ENCODE measurements at places on chromosomes 5 and 9.

DNA sequence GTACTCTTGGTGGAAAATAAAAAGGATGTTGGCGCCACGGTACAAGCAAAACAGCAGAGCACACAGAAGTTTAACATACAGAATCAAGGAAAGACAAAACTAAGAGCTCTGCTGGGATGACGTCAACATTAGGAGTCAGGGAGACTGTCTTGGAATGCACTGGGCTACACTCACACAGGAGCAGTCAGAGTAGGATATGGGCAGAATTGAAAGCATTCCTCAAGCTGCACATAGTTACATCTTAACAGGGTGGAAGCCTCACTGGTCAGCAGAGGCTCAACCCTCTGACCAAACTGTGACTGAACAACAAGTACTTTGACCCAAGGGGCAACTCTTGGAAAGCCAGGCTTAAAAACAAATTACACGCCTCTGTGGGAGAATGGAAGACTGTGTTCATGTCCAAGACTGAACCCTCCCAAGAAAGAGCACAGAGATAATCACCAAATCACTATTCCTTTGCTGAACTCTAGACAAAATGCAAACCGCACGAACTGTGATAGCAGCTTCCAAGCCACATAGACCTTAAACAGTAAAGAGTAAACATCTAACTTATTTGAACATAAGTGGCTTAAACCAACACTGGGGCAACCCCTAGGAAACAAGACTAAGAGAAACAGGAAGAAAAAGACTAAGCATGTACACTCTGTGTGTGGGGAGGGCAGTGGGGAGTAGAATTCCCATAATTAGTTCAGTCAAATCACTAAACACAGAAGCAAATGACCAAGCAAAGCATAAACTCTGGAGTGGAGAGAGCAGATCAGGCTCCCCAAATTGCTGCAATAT is 772.7 kb downstream of the PRELID2 start:
- no peak for DNase-seq

GRCh38 chr5:133347039-133347438 is 265.3 kb downstream of the FSTL4 start:
- no peak for DNase-seq

- no peak for DNase-seq
These were observed 62.6 kb upstream of the IGFBPL1 start for GRCh38 chr9:38486837-38487236.

GRCh38 chr9:78685471-78685870 is 388.5 kb downstream of the PSAT1 start:
- no peak for DNase-seq

- no peak for DNase-seq
These were observed 265.2 kb upstream of the MSX2 start for GRCh38 chr5:174459071-174459702.

GRCh38 chr9:72581694-72582093 is 60.3 kb downstream of the TMC1 start:
- no peak for DNase-seq

GRCh38 chr9:76475686-76476085 is 16.7 kb downstream of the GCNT1 start:
- no peak for DNase-seq

DNA sequence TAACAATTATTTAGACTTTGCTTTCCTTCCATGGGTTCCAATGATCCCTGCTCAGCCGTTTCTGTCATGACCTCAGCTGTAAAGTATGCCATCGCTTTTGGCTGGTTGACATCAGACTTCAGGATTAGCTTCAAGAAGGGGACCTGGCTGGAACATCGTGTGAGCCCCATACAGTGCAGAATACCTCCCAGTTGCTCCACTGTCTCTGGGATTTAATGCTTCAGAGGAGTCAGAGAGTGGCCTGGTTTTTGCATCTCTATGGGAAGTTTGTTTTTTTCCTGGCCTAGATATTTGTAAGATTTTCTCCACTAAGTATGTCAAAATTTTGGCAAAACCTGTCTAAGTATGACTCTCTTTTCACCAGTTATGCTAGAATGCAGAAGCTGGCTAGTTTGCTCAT is 216.9 kb downstream of the GABBR2 start:
- DNase-seq = no peak

DNA sequence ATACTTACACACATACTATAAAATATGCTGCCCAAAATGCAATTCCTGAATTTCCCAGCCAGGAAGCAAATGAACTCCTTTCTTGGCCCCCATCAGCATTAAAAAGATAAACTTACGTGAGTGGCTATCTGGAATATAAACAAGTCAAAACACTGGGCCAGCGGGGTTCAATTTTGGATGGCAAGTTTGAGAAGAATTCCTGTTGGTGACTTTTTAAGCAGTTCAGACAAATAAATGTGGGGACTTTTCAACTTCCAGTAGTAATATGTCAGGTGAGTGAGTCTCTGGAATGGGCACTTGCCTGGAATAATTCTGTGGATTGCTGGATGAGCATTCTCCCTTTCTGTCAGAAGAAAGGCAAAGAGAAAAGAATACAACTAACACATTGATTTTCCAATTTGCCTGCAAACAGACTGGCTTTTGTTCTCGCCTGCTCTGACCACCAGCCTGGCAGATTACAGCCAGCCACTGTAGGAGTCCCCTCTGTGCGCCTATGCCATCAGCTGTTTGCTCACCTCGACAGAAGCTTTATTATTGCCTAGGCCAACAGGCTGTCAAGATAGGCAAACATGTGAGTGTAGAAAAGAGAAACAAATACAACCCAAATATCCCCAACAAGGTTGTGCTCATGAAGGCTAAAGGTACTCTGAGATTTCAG is 78.6 kb downstream of the MRPS27 start:
- DNase-seq = no peak

DNA sequence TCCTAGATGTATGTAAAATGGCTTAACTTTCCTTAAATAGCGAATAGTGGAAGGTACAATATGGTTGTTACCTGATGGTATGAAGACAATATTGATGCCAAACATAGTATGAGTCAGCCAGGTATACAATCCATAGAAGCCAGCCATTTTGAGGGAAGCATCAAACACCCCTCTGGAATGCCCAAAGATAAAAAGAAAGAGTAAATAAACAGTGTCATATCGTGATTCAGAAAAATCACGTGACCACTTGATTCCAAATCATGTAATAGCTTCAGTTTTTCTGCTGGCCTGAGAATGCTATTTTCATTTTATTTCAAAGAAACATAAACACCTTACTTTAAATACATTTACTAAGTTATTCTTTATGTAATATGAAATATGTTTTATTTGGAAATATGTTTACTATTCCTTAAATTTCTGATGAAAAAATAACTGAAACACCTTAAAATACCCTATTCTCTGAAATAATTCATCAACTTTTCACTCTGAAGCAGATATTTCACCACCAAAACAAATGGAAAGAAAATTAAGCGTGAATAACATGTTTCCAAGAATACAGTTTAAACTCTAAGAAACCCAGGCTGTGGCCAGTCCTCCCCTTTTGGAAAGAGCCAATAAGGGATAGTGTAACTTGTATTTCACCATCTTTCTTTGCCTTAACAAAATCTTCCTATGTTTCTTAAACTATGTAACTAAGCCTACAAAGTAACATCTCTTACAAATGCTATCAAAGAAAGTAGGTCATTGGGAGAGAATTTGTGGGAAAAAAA is 24.8 kb upstream of the CTNNAL1 start:
- no peak for DNase-seq

DNA sequence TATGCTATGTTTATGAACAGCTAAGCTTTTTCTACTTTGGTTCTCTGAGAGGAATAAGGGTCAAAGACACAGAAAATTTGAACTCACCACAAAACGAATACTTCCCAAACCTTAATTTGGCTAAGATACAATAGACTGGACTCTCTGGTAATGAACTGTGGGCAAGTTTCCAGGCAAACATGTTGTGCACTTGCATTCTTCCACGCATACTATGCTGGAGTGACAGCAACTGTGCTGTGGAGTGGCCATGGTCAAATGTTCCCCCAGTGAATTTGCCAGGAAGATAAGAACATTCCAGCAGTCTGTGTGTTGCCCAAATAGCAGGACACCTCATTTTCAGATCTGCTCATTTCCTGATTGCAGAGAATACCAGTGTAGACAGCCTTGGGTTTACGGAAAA is 275.3 kb upstream of the IL12B start:
- DNase-seq = no peak

DNA sequence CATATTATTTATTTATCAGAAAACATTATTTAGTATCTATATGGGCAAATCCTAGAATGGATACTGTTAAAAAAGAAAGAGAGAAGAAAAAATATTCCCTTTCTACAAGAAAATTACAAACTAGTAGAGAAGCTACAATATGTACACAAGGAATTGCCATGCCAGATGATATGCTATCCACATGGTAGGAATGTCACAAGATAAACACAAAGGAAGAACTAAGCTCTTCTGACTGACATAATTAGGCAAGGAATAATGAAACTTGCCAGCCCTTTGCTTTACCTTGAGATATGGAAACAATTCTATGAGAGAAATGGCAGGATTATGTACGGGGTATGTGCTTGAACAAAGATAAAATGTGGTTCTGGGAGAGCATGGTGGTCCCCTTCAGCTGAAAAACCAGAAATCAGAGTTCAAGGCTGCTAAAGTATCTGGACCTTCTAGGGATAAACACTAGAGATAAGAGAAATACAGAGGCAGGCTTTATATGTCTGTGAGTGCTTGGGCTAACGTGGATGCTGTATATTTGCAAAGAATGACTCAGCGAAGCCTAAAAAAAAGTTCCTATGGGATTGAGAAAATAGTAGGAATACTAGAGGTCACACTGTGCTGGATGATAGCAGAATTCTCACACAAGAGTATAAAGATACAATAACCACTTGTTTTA is 451.6 kb downstream of the TLE1 start:
- no peak for DNase-seq

DNA sequence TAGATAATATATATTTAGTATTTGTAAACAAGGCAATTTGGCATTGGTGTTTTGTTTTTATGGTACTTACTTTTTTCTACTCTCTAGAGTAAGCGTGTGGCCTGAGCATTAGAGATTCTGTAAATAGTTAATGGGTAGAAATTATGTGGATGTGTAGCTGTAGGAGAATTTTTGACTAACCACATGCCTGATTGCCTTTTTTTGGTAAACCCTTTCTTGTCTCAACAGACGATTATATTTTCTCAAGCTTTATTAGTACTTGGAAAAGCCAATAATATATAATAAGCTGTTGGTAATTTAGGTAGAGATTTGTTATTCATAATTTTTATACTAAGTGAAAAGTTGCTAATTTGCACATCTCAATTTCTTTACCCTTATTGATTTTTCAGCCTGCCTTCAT is 76.8 kb downstream of the FCHO2 start:
- no peak for DNase-seq

DNA sequence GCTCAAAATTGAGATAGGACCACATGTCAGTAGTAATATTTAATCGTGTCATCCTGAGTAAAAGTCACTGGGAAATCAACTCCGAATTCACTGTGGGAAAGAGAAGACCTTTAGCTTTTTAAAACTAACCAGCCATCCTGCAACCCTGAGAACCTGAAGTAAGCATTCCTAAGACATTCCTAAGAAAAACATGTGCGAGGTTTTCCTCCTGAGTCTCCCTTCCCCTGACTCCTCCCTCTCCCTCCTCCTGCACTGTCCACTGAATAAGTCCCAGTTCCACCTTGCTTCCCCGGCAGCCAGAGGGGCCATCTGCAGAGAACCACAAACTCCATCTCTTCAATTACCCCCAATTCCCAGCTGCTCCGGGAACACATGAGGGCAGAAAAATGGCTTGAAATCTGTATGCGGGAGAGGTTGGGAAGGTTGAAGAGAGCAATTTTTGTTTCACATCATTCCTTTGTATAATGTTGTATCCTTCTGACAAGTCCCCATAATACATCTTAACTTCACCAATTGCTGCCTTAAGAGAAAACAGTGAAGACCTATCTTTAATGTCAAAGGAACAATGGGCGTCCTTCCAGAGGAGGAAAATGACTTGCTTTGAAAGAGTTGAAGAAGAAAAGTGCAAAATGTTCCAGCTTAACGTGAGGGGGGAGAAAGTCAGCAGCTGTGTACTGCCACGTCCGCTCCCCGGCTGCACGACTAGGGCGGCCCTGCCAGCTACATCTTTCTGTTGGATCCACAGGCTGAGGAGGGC is 186.3 kb downstream of the ZNF462 start:
- no peak for DNase-seq

GRCh38 chr5:122902263-122902662 is 56.9 kb downstream of the SNX24 start:
- DNase-seq = no peak

GRCh38 chr9:110975969-110976368 is 62.3 kb downstream of the LPAR1 start:
- DNase-seq = no peak

- no peak for DNase-seq
These were observed 100.1 kb downstream of the PSAT1 start for GRCh38 chr9:78397045-78397444.

- no peak for DNase-seq
These were observed 657 bp downstream of the NUP214 start for GRCh38 chr9:131126059-131126426.

DNA sequence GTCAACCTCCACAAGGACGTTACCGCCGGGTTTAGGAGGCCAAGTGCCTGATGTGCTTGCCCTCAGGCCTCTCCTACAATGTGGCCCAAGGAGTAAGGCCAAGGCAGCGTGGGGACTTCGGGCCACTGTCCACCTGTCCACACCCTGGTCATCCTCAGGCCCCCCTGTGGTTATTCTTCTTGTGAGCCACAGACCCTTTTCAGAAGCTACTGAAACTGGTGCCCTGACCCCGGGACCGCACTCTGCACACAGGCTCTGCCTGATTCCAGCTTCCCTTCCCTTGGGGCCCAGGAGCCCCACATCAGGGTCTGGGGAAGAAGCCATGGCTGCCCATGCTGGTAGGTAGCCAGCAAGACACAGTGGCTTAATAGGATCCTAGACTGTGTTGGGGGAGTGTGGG is 128.8 kb downstream of the OLFM1 start:
- DNase-seq = no peak

- no peak for DNase-seq
These were observed 296.2 kb downstream of the ARHGEF28 start for GRCh38 chr5:73922224-73922623.

- DNase-seq = no peak
These were observed 6.9 kb upstream of the RIC1 start for GRCh38 chr9:5622016-5622415.

Measured in activated CD8-positive, alpha-beta memory T cell treated with anti-CD3 and anti-CD28 coated beads for 1 hour (primary cell).